B cell (primary cell): ENCODE measurements at places on chromosomes 7 and 10. TPM values are rescaled to one million over a fixed set of nuclear protein-coding genes. Genes with fewer than 3 reads are reported as not detected.

- DNase-seq = no peak
Measured at GRCh38 chr10:86958901-86959736, 720 bp downstream of the SNCG start.

- no peak for DNase-seq
Measured at GRCh38 chr10:80870282-80870681, 332.6 kb downstream of the SH2D4B start.

GRCh38 chr10:7547829-7548228 lies 118.9 kb downstream of the ITIH5 start:
- no peak for DNase-seq

GRCh38 chr10:16891375-16892313 lies 74.4 kb upstream of the RSU1 start:
- DNase-seq = peak; percentile 40

DNA sequence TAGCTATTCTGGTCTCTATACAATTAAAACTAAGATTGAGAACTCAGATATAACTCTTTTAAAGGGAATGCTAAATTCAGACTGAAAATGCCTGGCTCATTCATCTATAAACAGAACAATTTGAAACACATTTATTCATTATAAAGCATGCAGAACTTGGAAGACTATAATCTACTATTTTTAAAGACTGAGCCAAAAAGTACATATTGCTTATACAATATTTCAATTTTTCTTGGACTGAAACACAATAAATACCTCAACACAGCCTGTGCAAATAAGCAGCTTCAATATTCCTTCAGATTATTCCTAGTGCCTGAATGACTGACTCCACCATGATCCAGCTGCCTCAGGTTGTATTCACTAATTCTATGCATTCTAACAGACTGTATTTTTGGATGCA lies 15.5 kb upstream of the PHYH start:
- DNase-seq = no peak

GRCh38 chr10:94218493-94219183 lies 144.1 kb downstream of the NOC3L start:
- DNase-seq = no peak

DNA sequence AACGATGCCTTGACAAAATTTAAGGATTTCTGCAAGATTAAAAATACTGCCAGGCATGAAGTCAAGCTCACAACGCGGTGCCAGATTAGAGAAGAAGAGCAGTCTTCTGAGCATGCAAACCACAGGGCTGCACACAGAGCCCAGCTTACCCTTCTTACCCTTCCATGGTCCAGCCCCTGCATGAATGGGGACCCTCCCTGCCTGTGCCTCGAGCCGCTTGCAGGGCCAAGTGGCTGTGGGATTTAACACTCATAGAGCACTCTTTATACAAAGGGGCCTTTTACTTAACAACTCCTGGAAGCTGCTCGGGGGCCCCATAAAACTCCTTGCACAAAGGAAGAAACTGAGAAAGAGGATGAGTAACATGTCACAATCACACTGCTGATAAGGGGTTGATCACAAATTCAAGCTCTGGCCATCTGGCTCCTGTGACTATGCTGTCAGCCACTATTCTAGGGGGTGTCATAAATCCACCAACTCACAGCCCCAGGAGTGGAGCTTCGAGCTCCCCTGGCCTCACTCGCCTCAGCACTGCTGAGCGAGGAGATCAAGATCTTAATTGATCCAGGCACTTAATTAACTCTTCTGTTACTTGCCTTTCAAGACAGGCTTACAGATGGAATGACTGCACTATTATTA lies 514.8 kb downstream of the TNS3 start:
- no peak for DNase-seq

- no peak for DNase-seq
Measured at GRCh38 chr7:44224080-44224973, 23.5 kb downstream of the YKT6 start.

- DNase-seq = no peak
Measured at GRCh38 chr10:131790021-131790420, 110.8 kb upstream of the PPP2R2D start.

GRCh38 chr7:87170828-87171227 lies 18.6 kb downstream of the DMTF1 start:
- DNase-seq = no peak

GRCh38 chr7:31398815-31399214 lies 58.3 kb upstream of the NEUROD6 start:
- no peak for DNase-seq

- DNase-seq = no peak
Measured at GRCh38 chr10:122639801-122640200, 59.8 kb downstream of the C10orf120 start.

DNA sequence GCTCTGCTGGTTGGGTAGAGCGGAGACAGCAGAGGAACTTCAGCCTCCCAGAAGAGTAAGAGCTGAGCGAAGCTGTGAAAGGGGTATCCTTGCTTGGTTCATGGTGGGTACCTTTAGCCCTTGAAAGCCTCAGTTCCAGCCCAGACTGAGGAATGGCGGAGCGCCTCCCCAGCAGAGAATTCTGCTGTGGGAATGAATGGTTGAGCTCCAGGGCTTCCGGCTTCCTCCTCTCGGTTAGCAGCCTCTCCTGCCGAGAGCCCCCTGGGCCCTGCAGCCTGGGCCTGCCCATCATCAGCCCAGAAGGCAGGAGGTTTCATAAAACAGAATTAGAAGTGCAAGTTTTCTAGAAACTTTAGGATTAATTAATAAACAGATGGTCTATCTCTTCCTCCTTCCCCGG lies 79.9 kb upstream of the ANLN start:
- no peak for DNase-seq

- DNase-seq = no peak
Measured at GRCh38 chr10:12042409-12042796, 206 bp downstream of the UPF2 start.

GRCh38 chr10:132476146-132477065 lies 61.2 kb upstream of the INPP5A start:
- DNase-seq = no peak

- no peak for DNase-seq
Measured at GRCh38 chr7:15889507-15889906, 203.0 kb upstream of the MEOX2 start.

- DNase-seq = peak; percentile 55
Measured at GRCh38 chr7:131546583-131547141, 9.8 kb downstream of the PODXL start.

GRCh38 chr10:26448292-26448691 lies 10.2 kb downstream of the APBB1IP start:
- no peak for DNase-seq

GRCh38 chr10:3468919-3469638 lies 296.5 kb upstream of the PITRM1 start:
- no peak for DNase-seq

DNA sequence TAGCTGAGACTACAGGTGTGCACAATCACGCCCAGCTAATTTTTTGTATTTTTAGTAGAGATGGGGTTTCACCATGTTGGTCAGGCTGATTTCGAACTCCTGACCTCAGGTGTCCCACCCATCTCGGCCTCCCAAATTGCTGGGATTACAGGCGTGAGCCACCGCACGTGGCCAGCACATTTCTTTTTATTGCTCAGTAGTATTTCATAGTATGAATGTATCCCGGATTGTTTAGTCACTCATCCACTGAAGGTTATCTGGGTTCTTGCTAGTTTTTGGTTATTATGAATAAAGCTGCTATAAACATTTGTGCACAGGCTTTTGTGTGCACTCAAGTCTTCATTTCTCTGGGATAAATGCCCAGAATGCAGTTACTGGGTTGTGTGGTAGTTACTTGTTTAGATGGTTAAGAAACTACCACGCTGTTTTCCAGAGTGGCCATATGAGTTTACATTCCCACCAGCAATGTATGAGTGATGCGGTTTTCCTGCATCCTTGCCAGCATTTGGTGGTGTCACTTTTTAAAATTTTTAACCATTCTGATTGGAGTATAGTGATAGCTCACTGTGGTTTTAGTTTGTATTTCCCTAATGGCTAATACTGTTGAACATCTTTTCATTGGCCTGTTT lies 275.8 kb upstream of the LYZL1 start:
- no peak for DNase-seq

DNA sequence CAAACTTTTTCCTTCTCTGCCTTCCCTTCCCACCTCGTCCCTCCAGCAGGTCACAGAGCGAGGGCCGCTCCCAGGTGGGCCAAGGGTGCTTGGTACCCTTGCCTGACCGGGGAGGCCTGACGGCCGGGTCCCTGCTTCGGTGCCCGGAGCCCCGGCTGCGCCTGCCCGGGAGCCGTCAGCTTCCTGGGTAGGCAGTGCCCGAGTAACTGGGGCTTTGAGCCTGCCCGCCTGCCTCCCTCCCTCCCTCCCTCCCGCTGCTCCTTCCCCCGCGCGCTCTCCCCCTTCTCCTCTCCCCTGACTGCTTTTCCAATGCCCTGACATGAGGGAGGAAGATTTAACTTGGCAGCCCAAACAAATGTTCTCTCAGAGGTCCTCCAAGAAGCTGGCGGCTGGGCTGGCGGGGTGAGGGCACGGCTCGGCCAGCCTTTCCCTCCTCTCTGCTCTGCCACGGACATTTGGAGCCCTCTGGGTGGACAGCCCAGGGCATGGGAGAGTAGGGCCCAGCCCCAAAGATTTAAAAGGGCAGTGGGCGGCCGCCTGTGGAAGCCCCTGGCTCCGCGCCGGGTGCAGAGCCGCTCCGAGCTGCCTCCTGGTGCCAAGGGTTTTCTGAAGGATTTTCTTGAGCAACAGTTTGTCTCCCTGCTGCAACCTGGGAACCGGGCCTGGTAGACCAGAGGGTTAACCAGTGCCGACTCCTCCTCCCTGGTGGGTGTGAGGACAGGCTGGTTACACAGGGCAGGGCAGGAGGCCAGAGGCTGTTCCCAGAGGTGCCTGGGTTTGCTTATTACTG lies 2.0 kb downstream of the ZMIZ1 start:
- peak; percentile 59 for DNase-seq

DNA sequence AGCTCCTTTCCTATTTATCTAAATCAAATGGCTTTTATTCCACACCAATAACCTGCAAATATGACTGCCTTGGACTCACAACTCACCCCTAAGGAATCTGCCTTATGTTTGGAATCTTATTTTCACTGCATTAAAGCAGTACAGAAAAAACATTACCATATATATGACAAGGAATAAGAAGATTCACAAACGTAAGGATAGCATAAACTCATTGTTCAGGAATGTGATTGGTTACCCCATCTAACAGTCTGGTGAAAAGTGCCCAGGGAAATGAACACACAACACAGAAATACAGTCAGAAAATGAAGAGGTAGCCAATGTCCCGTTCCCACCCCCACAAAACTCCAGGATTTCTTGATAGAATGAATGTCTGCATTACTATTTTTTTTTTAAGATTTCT lies 2.0 kb downstream of the PPP3CB start:
- no peak for DNase-seq

DNA sequence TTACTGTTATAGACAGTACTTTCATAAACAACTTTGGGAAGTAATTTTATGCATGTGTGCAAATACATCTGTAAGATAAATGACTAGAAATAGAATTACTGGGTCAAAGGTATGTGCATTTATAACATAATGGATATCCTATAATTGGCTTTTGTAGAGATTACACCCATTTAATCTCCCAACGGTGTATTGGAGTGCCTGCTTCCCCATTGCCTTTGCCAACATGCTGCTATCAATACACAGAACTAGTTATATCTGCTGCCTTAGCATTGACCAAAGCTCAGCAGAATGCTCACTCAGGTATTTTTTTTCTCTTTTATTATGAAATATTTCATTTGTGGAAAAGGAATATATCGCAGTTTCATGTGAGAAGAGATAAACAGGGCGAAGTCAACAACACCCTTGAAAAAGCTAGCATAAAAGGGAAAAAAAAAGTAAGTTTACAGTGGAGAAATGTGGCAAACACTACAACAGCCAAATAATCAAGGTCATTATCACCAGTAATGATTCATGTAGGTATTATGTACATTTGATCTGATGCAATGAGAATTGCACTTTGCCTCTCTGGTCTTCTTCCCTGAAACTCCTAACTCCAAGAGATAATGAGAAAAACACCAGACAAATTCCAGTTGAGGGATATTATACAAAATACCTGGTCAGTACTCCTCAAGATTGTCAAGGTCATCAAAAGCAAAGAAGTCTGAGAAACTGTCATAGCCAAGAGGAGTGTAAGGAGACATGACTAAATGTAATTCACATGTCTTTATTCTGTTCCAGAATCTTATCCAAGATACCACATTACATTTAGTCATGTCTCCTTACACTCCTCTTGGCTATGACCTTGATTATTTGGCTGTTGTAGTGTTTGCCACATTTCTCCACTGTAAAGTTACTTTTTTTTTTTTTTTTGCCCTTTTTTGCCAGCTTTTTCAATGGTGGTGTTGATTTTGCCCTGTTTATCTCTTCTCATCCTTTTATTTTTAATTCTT lies 36.8 kb downstream of the MARCHF5 start:
- no peak for DNase-seq

DNA sequence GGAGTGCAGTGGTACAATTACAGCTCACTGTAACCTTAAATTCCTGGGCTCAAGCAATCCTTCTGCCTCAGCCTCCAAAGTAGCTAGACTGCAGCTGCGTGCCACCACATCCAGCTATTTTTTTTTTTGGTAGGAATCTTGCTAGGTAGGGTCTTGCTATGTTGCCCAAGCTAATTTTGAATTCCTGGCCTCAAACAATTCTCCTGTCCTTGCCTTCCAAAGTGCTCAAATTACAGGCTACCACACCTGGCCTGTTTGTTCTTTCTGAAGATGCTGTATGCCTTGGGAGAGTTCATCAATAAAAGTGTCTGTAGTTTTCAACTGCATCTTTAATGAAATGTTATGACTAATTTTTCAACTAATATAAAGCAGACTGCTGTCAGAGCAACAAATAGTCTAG lies 452 bp downstream of the SAMD9 start:
- peak; percentile 22 for DNase-seq

GRCh38 chr10:85604884-85605283 lies 761.7 kb downstream of the GRID1 start:
- no peak for DNase-seq

GRCh38 chr10:26483554-26483953 lies 45.4 kb downstream of the APBB1IP start:
- no peak for DNase-seq

DNA sequence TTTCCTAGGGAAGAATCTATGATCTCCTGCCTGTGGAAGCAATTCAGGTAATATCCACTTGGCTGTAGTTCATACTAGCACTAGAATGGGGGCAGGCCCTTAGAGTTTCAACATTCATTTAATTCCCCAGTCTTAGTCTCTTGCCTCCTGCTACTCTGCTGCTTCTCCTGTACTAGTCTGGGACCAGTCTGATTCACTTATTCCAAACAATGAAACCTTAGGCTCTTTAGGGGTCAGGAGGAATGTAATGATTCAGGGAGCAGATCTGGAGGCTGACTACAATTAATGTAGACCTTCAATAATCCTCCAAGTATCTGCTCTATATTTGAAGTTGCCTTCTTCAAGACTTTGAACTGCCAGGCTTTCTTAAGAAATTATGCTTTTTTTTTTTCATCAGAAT lies 101.8 kb downstream of the GNAT3 start:
- DNase-seq = no peak

FRMPD2 gene
- not detected in 2 replicates for polyA plus RNA-seq

PON2 gene
- polyA plus RNA-seq = 8.3 and 15.2 TPM in 2 replicates

LCOR gene
- polyA plus RNA-seq = 5.1 and 10.8 TPM in 2 replicates

ASB10 gene
- not detected in 2 replicates for polyA plus RNA-seq

EGR2 gene
- 4.2 and 10.9 TPM in 2 replicates for polyA plus RNA-seq

MEIG1 gene
- not detected in 2 replicates for polyA plus RNA-seq

ABCF2 gene
- 12.5 and 16.1 TPM in 2 replicates for polyA plus RNA-seq

GPRIN2 gene
- not detected in 2 replicates for polyA plus RNA-seq

CYP2E1 gene
- polyA plus RNA-seq = 1.1 and 1.7 TPM in 2 replicates

EPO gene
- 0.10 TPM in 1 of 2 replicates, not detected in the other for polyA plus RNA-seq

GDF10 gene
- polyA plus RNA-seq = not detected in 2 replicates

SYT15 gene
- 0.17 and 0.18 TPM in 2 replicates for polyA plus RNA-seq

MYO1G gene
- polyA plus RNA-seq = 204 and 239 TPM in 2 replicates

PPP1R17 gene
- polyA plus RNA-seq = not detected in 2 replicates

DMTF1 gene
- 139 and 159 TPM in 2 replicates for polyA plus RNA-seq

CRTAC1 gene
- not detected in 2 replicates for polyA plus RNA-seq

SRGN gene
- 50.8 and 52.3 TPM in 2 replicates for polyA plus RNA-seq

MRPS24 gene
- 81.6 and 102 TPM in 2 replicates for polyA plus RNA-seq
